ENCODE measurements at places on chromosomes 6 and 20.

GRCh38 chr20:24441661-24442060 is 27.8 kb upstream of the SYNDIG1 start:
- no peak for DNase-seq

DNA sequence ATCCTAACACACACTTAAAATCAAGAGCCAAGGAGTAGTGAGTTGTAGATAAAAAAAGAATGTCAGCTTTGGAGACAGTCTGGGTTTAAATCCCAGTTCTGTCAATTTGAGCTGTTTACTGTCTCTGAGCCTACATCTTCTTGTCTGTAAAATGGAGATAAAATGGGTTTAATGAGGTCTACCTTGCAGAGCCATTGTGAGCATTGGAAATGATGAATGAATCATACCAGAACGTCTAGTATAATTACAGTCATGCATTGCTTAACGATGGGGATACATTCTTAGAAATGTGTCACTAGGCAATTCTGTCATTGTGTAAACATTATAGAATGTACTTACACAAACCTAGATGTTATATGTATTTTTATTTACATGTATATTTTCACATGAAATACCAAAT is 17.6 kb upstream of the SGK2 start:
- no peak for DNase-seq

GRCh38 chr6:84801250-84801649 is 36.9 kb upstream of the TBX18 start:
- no peak for DNase-seq

DNA sequence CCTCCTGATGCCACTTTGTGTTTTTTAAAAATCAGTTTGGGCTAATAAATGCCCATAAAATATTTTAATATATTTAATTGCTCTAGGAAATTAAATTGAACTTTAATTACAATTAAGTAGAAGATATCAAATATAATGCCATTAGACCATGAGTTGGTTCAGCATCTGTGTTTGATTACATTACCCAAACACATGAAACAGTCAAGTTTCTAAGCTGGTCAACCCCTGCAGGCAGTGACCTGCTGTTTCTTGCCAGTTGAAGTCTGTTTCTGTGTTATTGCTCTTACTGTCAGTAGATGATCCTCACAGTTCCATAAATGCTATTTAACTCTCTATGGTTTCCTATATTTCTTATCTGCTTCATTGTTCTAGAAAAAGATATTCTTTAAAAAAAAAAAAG is 9.7 kb upstream of the TENT5A start:
- DNase-seq = no peak

DNA sequence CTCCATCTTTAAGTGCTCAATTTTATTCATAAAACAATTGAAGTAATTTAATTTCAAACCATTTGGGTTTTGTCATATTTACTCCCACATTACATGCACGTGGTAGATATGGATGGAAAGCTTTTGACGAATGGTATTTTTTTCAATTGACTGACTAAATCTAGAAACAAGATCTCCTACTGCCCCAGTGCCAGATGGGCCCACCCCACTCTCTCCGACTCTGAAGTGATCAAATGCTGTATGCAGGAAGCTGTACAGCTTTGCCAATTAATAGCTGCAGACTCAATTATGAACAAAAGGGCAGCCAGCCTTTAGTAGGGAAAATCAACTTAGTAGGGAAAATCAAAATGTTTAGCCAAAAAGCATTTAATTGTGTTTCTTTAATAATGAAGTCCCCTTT is 46.2 kb downstream of the PACRG start:
- no peak for DNase-seq

DNA sequence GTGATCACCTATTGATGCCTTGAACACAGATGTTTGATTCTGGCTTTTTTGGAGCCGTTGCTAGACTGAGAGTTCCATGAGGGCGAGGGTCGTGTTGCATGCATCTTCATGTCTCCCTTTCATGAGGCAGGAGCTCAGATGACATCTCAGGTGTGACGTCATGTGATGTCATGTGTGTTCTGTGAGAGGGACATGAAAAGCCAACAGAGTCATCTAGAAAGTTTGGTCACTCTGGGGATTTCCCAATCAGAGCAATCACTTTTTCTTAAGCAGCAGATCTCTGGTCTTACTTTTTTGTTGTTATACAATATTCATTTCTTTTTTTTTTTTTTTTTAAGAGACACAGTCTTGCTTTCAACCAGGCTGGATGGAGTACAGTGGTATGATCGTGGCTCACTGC is 411.8 kb downstream of the PREX1 start:
- DNase-seq = no peak

GRCh38 chr20:17498641-17499040 is 32.5 kb downstream of the BFSP1 start:
- DNase-seq = no peak

DNA sequence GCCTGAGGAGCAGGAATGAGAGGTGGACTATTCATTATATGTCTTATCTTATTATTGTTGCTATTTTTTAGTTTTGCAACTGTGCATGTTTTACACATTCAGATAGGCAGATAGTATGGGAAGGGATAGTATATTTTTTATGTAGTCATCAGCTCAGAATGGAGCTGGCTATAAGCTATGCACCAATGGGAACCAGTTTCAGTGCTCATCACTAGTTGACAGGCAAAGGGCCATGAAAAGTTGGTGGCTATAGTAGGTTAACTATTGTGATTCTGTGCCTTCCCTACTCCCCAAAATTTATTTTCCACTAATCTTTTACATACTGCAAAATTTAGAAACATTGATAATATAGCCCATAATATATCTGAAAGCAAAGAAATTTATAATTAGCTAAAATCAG is 5.3 kb upstream of the UBD start:
- DNase-seq = no peak

DNA sequence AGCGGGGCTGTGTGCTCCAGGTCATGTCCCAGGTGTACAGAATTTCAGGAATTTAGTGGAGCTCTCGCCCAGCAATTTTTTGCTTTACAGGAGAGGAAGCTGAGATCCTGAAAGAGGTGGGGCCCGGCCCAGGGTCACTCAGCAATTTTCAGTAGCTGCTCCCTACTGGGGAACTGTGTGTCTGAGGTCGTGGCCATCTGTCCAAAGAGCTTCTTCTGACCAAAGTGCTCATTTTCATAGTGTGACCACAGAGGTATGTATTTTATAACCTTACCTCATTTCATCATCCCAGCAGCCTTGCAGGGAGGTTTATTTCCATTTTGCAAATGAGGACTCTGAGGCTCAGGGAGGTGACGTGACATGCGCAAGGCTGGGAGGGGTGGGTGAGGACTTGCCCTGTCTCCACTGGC is 46.3 kb downstream of the FAM209B start:
- no peak for DNase-seq

DNA sequence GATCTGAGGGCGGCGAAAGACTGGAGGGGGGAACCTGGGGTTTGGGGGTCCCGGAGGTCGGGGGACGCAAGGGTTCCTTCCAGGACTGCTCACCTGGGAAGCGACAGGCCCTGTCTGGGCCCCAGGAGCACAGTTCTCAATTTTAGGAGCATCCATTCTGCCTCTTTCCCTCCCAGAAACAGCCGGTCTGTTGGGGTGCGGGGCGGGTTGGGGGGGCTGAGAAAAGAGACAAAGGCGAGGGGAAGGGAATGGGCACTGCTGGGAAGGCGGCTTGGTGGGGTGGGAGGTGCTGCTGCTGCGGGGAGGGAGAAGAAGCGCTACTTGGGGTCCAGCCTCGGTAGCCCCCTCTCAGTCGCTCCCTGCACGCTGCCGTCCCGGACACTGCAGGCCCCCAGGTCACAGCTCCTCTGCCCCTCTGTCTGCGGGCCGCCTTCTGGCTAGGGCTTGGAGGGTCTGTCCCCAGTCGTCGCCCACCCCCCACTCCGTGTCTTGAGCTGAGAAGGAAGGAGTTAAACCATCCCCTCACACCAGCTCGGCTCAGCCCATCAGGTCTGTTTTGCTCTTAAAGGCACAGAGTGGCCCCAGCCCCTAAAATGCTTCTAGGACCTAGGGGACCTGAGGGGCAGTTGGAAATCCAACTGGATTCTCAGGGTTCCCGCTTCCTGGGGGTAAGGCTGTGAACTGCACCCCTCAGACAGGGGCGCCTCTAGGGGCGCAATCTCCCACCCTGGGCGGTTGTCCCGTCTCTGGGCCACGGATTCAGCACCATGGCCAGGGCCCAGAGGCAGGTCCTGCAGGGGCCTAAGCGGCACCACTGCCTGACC is 690 bp downstream of the GDAP1L1 start:
- DNase-seq = no peak

- no peak for DNase-seq
Measured at GRCh38 chr6:130009146-130009545, 9.2 kb upstream of the L3MBTL3 start.

GRCh38 chr6:83633149-83633548 is 75.8 kb downstream of the SNAP91 start:
- no peak for DNase-seq

- no peak for DNase-seq
Measured at GRCh38 chr20:18188434-18188833, 50.8 kb downstream of the KAT14 start.

- no peak for DNase-seq
Measured at GRCh38 chr6:20334962-20335361, 66.7 kb upstream of the E2F3 start.
